ENCODE measurements at places on chromosomes 4 and X.

DNA sequence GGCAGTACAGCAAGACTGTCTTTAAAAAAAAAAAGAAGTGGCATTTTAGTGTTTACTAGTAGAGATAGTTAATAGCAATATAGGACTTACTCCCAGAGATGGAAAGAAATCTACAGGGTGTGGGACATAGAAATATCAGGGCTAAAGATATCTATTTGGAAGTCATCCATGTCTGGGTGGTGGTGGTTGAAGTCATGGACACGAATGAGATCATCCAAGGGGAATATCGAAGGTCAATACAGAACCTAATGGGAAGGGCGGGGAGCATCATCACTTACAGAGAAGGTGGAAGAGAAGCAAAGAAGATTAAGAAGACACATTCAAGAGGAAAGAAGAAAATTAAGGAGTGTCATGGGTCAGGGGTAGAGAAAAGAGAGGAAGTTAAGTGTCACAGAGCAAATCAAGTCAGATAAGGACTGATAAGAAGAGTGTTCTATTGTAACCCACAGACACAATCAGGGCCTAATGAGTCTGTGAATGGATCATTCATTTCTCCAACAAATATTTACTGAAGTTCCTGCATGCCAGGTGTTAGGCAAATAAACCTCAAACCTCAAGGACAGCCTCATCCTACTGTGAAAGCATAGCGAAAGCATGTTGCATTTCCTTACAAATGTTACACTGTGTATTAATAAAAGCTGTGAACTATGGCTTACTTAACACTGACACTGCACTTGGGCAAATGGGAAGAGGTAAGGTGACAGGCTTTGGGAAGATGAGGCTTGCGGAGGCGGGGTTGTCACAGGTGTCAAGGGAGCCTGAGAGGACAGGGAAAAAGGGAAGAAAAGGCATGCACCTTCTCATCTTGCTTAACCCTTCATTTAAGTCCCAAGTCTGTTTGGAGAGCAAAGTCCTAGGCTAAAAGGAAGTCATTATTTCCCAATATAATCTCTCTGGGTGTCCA lies 65.3 kb downstream of the ELOVL6 start:
- peak; percentile 33 for DNase-seq

- DNase-seq: no peak
These were observed 101.9 kb downstream of the FBXW7 start for GRCh38 chr4:152434011-152434410.

GRCh38 chr4:12200226-12200625 lies 771.5 kb upstream of the HS3ST1 start:
- DNase-seq: no peak

GRCh38 chrX:131046596-131046995 lies 11.6 kb upstream of the ARHGAP36 start:
- no peak for DNase-seq

DNA sequence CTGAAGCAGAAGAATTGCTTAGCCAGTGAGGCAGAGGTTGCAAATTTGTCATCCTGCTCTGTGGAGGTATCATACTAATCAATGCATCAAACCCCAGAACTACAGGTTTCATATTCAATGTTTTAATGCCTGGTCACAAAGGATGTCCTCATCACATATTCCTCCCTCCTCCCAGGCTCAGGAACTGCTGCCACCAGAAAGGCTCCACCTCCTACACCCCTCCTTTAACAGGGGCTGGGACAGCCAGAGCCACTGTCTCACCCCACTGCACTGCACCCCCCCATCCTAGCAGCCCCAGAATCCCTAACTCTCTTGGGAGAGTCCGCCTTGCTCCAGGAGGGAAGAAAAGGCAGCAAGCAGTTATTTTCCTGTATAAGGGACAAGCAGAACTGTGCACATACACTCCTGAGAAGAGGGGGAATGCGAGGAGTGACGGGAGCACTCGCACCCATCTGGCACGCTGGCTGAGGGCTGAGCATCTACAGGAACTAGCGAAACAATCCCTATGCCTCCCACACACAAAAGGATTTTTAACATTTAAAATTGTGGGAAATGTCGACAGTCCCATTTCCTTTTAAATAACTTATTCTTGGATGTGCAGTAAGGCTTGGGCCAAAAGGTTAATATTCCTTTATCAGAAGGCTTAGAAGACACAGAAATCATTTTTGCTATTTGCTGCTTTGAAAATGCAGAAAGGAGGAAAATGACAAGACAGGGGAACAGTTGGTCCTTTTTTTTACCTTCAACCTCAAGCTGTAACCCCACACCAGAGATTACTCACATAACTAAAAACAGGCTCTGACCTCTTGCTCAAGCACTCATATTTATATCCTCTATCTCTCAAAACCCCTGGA lies 27.8 kb downstream of the CD99L2 start:
- DNase-seq: no peak

DNA sequence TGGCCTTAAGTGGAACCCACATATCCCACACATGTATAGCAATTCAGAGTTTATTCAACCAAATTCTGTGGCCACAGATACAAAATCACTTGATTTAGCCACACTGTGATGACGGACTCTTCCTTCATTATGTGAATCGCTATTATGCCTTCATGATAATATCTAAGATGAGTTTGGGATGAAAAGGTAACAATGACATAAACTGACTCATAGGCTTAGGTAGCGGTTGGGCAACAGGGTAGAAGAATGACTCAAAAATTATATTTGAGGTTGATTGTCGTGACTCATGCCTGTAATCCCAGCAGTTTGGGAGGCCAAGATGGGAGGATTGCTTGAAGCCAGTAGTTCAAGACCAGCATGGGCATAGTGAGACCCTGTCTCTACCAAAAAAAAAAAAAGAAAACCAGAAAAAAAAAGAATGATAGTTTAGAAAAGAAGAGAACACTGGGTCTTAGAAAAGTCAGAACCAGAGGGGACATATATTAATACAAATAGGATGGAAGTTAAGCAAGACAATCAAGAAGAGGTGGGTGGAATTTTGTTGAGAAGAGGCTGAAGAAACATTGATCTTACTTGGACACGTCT lies 70.4 kb upstream of the USP9X start:
- DNase-seq: no peak

DNA sequence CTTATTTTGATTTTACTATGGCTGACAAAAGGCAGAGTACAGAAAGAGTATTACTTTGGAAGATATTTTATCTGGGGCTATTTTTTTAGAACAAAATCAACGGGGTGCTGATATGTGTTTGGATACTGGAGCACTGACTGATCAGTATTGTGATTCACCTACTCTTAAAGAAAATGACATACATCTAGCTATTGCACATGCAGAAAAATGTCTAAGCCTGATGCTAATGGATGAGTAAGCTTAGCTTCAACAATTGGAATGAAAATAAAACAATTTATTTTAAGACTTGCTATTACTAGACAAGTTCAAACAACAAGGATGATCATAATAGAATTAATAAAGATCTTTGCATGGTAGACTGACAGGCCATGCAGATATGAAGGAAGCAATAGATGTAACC lies 262.0 kb downstream of the PPP1R2C start:
- no peak for DNase-seq

DNA sequence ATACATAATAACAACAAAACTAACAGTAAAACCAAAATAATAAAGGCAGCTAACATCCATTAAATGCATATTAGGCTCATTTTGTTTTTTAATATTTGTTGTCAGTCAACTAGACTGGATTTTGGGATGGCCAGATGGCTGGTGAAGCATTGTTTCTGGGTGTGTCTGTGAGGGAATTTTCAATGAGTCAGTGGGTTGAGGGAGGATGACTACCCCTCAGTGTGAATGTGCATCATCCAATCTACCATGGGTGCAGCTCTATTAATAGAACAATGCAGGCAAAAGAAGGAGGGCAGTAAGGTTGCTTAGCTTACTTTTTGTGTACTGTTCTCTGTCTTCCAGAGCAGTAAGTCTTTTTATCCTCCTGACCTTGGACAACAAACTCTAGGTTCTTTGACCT lies 484.2 kb upstream of the HS3ST1 start:
- DNase-seq: no peak

GRCh38 chrX:916230-916599 lies 285.6 kb downstream of the SHOX start:
- DNase-seq: no peak

DNA sequence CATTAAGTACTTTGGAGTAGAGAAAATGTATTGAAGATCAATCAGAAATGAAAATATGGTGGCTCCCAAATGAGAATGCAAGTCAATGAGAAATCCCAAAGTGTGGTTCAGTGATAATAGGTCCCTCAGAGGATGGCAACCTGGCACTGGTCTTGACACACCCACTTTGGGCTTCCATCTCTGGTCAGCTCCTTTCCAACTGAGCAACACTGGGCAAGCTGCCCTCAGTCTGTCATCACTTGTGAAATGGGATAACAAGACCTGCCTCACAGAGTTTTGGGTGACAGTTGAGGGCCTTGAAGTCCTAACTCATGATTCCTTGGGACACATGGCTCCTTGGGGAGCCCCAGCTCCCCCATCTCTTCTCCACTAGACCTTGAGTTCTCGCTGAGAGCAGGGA lies 29.0 kb upstream of the MAMLD1 start:
- DNase-seq: no peak

- no peak for DNase-seq
These were observed 920 bp downstream of the FTSJ1 start for GRCh38 chrX:48476919-48477318.

Measured in NCI-H2029 (cell line).